ENCODE measurements at places on chromosomes 13 and 19. TPM values are rescaled to one million over a fixed set of nuclear protein-coding genes. Genes with fewer than 3 reads are reported as not detected.
A peak's percentile ranks its signal among the peaks of the same experiment; 100 is the strongest.

OLFM2 gene
- 0.87 TPM for total RNA-seq

ZNF837 gene
- total RNA-seq = 6.4 TPM

GRCh38 chr13:41833831-41834230 is 127.1 kb downstream of the VWA8 start:
- DNase-seq = no peak

ZNF350 gene
- 15.6 TPM for total RNA-seq

DNA sequence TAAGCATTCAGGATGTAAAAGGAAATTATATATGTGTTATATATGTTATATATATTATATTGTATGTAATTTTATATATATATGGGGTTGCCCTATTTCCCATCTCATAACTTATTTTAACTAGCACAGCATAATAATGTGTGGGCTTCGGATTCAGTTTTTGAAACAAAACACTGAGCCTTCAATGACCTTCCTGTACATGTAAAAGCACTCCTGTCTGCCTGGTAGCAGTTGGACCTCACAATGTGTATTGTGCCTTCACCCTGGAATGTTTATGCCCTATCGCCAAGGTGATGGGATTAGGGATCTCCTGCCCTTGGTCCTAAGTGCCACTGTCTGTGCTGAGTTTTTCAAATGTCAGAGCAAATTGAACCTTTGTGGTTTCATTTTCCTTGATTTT is 968.8 kb downstream of the TUBA3C start:
- DNase-seq = peak; percentile 15
